ENCODE measurements at places on chromosomes 2 and 18. TPM values are rescaled to one million over a fixed set of nuclear protein-coding genes. Genes with fewer than 3 reads are reported as not detected.
A peak's percentile ranks its signal among the peaks of the same experiment; 100 is the strongest.

The LTBP1 gene
- 326 TPM for total RNA-seq

DNA sequence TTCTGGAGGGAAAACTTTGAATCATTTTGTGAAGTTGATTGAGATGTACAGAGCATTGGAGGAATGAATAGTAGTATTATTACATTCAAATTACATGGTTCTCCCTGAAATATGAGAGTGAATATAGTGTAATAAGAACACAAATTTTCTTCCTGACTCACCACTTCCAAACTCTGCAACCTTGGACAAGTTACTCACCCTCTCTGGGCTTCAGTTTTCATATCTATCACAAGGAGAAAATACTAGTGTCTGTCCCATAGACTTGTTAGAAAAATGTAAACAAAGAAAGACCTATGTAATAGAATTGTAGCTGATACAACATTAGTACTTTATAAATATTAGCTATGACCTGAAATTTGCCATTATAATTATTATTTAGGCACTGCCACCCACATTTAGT lies 150.8 kb downstream of the LRRTM1 start:
- no peak for DNase-seq

- DNase-seq: no peak
These were observed 120.2 kb downstream of the ATAD2B start for GRCh38 chr2:23806665-23807249.

DNA sequence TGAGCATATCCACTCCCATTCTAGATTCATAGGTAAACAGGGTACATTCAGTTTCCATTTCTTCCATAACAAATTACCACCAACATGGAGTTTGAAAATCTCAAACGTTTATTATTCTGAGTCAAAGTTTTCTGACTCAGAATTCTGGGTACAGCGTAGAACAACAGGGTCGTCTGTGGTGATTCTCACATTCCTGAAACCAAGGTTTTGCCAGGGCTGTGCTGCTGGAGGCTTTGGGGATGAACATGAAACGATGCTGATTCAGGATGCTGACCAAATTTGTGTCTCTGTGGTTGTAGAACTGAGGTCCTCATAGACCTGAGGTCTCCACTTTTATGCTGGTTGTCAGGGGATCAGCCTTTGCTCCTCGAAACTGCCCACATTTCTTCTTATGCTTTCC lies 255.7 kb downstream of the DSEL start:
- peak; percentile 29 for DNase-seq

DNA sequence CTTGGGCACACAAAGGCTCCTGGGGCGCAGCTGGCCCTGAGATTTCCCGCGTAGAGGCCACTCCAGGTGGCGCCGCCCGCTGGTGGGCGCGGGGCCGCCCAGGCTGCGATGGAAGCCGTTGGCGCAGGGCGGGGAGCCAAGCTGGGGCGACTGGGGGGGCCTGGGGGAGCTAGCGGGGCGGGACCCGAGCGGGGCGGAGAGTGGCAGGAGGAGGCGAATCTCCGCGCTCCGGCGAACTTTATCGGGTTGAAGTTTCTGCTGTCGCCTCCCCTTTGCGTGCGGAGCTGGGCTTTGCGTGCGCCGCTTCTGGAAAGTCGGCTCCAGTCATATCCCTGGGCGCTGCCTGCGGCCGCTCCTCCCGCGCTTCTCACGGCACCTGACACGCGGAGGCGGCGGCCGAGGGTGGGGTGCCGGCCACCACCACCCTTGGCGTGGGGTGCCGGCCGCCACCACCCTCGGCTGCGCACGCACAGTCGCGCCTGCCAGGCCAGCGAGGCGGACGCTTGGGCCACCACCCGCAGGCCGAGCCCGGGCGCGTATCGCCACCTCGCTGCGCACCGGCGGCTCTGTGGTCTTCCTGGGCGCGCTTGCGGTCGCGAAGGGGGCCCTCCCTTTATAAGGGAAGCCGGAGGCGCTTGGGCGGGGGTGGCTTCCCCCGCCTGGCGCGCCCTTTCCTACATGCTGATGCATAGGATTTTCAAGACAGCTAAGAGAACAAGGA lies 919 bp upstream of the CYP1B1 start:
- peak; percentile 90 for DNase-seq

The VIT gene
- under 0.01 TPM for total RNA-seq

The ANKRD30BL gene
- not detected for total RNA-seq

DNA sequence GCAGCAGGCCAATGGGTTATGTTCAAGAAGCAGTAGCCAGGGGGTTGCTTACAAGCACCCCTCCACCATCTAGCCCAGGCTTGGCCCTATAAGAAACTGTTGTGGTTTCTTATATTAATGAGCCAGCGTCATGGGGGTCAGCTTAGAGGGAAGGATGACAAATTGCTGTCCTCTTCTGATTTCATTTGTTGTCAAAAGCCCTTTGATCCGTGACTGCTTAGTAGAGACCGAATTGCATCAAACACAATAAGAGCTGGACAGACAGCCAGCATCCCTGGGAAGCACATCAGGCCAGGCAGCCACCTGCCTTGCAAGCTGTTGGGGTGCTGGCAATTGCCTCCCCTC lies 206.6 kb upstream of the SETBP1 start:
- no peak for DNase-seq

DNA sequence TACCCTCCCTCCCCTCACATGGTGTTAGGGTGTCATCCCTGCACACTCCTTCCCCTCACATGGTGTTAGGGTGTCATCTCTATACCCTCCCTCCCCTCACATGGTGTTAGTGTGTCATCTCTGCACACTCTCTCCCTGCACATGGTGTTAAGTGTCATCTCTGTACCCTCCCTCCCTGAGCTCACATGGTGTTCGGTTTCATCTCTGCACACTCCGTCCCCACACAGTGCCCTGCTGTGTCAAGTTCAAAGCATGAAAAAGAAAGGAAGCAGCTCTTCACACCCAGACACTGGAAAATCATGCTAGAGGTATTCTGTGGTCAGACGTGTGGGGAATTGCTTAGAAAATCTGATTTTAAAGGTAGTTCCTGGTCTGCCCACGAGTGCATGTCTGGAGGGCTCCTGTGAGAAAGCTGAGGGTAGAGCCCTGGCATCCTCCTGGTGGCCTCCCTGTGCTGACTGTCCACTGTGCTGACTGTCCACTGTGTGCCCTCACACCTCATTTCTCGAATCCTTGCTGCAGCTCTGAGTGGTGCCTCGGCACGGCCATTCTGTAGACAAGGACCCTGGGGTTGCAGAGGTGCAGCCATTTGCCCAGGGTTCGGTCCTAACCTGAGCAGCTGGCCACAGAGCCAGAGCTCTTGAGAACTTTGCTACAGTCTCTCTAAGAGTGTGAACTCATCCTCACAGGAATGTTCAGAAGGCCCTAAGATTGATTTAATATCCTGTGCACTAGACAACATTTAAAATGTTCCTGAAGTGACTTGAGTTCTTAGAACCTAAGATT lies 69.1 kb upstream of the NFATC1 start:
- peak; percentile 30 for DNase-seq

The LYG1 gene
- not detected for total RNA-seq

DNA sequence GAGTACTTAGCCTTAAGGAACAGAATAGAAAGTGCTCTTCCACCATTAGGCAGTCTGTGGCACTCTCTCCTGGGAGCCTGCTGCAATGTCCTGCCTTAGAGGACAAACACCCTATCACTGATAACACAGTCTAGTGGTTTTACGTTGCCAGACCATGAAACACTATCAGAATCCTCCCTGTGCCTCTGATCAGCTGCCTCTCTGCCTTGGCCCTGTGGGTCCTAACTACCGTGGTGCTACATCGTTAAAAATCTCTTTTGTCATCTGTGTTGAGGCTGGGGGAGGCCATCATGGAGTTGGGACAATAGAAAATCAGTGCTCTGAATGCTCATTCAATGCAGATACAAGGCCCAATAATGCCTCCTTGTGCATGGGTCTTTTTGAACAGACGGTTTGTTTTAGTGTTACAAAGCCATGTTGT lies 11.9 kb upstream of the APCDD1 start:
- DNase-seq: no peak

- no peak for DNase-seq
These were observed 99.6 kb upstream of the RIOK3 start for GRCh38 chr18:23353459-23353858.

- DNase-seq: no peak
These were observed 129.4 kb upstream of the ATP5MC3 start for GRCh38 chr2:175310813-175311504.

GRCh38 chr2:58299123-58299522 lies 58.0 kb upstream of the FANCL start:
- no peak for DNase-seq

The WDR75 gene
- 56.9 TPM for total RNA-seq

The REG1B gene
- not detected for total RNA-seq

- no peak for DNase-seq
These were observed 83.4 kb downstream of the RTN4 start for GRCh38 chr2:54966837-54967236.

DNA sequence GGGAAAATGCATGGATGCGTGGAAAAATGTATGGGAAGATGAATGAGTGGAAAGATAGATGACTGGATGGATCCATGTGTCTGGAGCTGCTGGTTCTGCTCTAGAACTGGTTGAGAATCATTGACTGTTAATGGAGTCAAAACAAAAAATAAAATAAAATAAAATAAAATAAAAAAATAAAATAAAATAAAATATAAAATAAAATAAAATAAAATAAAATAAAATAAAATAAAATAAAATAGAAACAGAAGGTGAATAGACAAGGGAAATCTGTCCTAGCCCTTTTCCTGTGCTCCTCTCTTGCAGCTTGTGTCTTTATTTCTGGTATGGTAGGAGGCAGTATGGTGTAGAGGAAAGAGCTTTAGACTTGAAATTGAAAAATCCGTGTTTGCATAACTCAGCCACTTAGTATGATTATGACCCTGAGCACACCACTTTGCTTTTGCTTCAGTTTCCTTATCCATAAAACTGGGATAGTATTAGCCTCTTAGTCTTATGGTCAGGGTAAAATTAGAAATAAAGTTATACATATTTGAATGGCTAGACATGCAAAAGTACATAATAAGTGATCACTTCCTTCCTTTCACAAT lies 51.0 kb downstream of the PSD4 start:
- DNase-seq: no peak

Measured in IMR-90 (cell line).